Skeletal muscle cell (primary cell): ENCODE measurements at places on chromosomes 16 and 17.

DNA sequence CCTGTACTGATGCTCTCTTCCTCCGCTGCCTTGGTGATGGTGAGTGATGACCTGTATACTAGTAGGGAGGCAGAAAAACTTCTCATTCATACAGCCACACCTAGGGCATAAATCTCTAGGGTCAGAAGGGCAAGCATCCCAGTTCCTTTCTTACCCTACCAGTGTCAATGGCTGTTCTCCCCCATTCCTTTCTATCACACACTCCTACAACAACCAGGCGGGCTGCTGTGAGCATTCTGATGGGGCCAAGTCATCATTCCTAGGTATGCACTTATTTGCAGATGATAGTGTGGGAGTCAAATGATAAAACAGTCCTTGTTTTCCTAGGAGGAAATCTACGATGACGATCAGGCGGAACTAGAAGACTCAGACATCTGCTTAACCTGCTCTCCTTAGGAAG is 14.0 kb upstream of the SLC6A4 start:
- DNase-seq: no peak

GRCh38 chr16:72502594-72503005 is 330.6 kb upstream of the PMFBP1 start:
- DNase-seq: no peak

DNA sequence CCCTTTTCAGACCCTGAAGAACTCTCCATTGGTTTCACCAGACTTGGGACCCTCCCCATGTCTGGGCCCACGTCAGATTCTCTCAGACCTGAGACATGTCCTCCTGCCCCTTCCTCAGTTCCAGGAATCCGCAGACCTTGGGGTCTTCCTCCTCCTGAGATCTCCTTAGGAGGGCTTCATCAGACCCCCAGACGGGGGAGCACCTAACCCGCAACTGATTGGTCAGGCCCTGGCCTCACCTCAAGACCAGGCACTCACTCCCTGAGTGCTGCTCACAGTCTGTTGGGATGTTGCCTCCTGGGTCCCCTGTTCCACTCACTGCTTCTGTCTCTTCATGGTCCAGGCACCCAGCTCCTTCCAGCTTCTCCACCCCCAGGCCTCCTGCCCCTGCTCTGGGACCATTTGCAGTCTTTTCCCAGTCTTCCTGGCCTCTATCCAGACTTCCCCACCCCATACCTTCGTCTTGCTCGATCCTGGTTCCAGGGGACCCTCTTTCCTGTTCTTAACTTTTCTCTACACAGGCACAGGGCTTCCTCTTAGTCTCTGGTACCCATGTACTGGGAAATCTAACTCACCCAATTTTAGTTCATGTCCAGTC is 1.2 kb downstream of the GID4 start:
- DNase-seq: no peak

DNA sequence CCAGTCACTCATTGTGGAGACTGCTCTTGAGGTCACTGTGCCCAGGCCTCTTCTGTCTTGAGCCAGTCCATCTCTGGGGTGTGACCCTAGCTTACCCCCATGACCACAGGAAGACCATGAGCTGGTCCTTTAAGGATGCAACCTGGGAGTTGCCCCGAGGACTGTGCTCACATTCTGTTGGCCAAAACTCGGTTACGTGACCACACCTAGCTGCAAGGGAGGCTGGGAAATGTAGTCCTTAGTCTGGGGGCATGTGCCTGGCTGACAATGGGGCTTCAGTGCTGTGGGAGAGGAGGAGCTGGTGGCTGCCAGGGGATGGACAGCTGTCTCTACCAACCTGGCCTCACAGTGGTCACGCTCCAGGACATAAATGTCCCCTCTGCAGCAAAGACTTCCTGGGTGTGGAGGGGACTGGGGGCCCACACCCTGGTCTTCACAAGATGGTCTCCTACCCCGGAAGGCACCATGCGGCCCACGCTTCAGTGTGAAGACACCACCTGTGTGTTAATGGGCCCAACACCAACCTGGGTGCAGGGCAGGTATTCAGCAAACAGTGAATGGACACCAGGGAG is 55.4 kb downstream of the JPH3 start:
- DNase-seq: no peak

- no peak for DNase-seq
These were observed 21.6 kb downstream of the POLR3E start for GRCh38 chr16:22318690-22319358.

DNA sequence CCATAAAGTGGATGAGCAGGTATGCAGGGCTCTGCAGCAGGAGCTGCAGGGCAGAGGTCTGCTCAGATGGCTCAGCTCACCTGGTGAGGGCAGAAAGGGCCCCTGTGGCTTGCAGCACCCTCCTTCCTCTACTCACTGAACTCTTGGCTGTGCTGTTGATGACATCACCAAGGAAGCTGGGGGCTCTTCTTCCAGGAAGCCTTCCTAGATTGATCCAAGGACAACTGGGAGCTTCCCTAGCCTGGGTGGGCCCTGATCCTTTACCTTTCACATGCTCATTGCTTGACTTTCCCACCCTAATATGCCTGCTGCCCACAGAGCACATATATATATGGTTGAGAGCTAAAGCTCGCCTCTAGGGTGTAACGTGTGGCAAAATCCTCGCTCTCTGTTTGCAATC is 2.5 kb downstream of the KIF19 start:
- no peak for DNase-seq

GRCh38 chr17:71111460-71111859 is 942.1 kb downstream of the KCNJ2 start:
- no peak for DNase-seq

- no peak for DNase-seq
These were observed 193.5 kb downstream of the MAF start for GRCh38 chr16:79407005-79407404.

- no peak for DNase-seq
These were observed 157.5 kb downstream of the ANKFN1 start for GRCh38 chr17:56310782-56311181.

DNA sequence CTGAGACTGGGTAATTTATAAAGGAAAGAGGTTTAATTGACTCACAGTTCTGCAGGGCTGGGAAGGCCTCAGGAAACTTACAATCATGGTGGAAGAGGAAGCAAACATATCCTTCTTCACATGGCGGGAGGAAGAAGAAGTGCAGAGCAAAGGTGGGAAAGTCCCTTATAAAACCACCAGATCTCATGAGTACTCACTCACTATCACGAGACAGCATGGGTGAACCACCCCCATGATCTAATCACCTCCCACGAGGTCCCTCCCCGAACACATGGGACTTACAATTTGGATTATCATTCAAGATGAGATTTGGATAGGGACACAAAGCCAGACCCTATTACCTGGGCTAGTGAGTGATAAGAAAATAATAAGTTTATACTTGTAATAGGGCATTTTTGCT is 70.6 kb upstream of the HS3ST2 start:
- DNase-seq: no peak

DNA sequence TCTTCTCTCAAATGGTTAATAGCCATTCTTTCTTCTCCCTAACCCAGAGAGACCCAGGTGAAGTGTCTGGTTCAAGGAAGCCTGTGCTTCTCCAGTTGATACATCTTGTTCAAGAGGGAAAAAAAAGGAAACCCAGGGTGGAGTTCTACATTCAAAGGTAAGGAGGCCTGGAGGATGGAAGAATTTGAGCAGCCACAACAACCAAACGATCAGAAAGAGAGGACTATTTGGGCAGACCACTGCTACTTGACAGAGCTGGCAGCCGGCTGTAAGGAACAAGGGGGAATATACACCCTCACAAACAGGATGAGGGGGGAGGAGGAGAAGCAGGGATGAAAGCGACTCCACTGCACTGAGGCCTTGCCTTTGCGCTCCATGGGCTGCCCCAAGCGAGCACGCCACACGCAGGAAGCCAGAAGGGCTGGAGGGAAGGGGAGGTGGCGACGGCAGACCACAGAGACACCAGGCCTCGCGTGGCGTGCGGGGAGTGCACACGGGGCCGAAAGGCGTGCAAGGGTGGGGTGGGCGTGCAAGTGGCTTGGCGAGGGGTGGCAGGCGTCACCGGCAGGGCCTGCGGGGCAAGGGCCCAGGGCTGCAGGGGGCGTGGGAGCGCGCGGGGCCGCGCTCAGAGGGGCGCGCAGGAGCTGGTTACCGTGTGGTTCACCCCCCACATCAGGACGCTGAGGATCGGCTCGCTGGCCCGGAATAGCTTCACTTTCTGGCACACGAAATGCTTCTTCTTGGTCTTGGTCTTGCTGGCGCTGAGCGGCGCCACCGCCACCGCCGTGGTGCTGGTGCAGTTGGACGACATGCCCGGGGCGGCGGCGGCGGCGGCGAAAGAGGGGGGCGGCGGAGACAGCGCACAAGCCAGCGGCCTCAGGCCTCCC is 499 bp downstream of the PIP4K2B start:
- peak; percentile 13 for DNase-seq

DNA sequence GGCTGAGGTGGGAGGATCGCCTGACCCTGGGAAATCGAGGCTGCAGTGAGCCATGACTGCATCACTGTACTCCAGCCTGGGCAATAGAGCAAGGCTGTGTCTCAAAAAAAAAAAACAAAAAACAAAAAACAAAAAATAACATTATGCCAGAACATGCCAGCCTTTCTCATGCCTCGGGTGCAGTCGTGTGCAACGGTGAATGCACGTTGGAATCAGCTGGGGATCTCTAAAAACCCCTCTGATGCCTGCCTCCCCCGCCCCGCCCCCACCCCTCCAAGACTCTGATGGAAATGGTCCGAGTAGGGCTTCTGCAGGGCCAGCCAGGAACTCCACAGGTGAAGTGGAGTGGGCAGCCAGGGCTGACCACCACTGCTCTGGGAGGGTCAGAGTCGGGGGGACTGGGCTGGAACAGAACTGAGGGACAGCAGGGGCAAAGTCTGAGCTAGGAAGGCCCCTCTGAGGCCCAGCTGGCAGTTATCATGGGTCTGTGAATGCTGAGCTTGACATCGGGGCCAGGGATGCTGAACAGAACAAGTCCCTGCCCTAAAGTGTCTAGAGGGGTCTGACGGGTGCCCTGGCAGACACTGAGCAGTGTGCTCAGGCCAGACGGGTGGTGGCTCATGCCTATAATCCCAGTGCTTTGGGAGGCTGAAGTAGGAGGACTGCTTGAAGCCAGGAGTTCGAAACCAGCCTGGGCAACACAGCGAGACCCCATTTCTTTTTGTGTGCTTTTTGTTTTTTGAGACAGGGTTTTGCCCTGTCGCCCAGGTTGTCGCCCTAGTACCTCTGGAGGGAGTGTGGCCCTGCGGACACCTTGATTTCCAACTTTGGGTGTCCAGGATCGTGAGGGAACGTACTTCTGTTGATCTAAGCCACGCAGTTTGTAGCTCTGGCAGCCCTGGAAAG is 193.4 kb upstream of the GSE1 start:
- DNase-seq: no peak

- DNase-seq: no peak
These were observed 69.3 kb downstream of the WWP2 start for GRCh38 chr16:69831212-69832123.

DNA sequence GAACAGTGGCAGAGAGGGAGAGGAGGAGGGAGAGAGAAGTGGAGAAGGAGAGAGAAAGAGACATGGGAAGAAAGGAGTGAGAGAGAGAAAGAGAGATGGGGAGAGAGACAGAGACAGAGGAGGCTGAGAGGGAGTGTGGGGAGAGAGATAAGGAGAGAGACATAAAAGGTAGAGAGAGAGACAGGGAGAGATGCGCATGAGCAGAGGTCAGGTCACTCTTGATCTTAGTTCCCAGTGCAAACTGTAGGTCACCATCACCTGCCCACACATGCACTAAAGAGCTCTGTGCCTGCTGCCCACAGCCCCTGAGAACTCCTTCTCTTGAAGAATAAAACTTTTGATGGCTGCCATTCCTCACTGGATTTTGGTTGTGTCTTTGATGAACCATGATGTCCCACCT is 14.9 kb downstream of the KRT33A start:
- DNase-seq: no peak

GRCh38 chr17:44533533-44534246 is 23.6 kb upstream of the FZD2 start:
- no peak for DNase-seq

DNA sequence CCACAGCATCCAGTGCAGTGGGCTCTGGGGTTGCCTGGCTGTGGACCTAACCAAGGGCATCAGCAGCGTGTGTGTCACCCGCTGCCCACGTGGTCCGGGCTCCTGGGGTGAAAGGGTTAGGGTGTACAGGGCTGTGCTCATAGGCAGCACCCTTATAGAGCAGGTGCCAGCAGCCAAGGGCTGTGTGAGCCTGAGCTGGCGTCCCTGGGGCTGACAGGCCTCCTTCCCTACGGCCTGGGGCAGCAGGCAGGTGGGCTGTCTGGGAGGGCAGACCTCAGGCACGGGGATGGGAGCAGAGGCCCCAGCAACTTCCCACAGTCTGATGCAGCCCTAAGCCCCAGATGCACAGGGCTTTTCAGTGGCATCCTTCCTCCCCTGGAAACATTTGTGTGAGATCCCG is 13.9 kb downstream of the CD300A start:
- DNase-seq: no peak

- no peak for DNase-seq
These were observed 12.3 kb downstream of the GRIN2A start for GRCh38 chr16:10169904-10170410.
